ENCODE measurements at places on chromosomes 2 and 18.

GRCh38 chr2:31148514-31148913, 10.3 kb upstream of the GALNT14 start:
- DNase-seq, result no peak

DNA sequence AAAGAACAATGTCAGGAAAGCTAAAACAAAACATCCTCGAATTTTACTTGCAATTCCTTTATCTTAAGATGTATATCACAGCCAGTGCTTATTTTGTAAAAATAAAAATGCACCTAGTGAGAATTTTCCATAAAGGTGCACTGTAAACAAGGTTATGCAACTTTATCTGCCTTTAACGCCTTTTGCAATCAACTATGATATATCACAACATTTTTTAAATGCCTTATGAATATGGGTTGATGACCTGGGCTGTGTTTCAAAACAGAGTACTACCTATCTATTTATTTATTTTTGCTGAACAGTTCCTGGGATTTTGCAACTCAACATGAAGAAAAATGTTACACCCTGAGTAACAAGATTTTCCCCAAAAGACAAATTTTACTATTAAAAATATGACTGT, 869.8 kb downstream of the CPS1 start:
- DNase-seq, result no peak

DNA sequence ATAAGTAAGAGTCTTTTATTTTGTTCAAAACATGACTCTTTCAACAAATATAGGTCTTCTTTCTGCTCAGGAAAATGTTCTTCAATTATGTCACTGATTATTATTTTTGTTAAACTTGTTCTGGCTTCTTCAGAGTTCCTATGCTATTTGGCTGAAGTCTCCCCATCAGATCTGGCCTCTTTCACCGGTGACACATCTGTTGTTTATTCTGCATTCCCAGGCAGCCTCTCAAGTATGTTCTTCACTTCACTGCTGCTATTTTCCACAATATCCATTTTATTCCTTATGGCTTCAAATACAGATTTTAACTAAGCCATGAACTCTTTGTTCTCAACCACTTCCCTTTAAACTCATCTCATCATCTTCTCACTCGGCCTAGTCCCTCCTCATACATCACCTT, 45.7 kb downstream of the HDAC4 start:
- peak; percentile 41 for DNase-seq

- no peak for DNase-seq
These were observed 63.0 kb upstream of the MSH2 start for GRCh38 chr2:47339745-47340541.

DNA sequence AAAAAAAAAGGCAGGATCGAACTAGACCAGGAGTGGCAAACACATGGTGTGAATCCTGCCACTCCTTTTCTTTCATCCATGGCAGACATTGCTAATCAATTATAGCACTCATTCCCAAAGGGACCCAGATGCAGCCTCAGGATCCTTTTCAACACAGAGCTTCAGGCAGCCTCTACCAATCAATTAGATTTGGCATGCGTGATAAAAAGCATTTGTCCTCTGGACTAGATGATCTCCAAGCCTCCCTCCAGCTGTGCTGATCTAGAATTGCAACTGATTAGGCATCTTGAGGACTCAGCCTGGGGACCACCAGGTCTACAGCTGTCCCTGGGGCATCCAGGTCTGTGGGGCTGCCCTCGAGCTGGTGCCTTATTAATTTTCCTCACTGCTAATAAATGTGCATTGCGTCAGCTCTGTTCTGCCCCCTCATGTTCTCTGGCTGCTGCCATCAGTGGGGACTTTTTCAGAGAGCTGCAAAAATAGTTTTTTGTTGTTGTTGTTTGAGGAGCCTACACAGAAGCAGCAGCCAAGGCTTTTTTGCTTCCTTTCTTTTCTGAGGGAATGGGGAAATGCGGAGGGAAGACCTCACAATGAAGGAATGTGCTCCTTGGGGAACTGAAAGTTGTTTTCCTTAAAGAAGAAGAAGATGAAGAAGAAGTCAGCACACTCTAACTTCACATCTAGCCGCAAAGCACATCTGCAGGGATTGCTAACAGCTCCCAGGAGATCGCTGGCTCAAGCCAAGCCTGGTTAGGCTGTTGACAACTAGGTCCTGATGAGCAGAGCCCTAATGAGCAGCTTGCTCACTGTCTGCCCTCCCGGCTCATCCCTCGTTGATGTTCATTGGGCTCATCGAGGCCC, 8.8 kb upstream of the ATOH8 start:
- peak; percentile 79 for DNase-seq

DNA sequence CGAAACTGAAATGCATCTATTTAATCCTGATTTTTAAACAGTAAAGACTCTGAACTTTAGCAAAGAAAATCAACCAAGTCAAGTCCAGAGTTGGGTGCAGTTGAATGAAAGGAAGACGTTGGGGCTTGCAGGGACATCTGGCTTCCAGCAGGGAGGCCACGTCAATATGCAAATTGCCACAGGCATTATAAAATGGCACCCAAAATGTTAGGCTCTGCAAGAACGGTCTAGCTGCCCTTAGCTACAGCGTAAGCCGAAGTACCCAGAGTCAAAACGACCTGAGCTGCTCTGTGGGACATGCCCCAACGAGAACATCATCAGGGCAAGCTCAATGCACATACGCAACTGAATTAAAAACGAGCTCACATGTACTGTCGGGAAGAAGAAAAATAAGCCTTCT, 30.7 kb downstream of the DOCK10 start:
- no peak for DNase-seq

DNA sequence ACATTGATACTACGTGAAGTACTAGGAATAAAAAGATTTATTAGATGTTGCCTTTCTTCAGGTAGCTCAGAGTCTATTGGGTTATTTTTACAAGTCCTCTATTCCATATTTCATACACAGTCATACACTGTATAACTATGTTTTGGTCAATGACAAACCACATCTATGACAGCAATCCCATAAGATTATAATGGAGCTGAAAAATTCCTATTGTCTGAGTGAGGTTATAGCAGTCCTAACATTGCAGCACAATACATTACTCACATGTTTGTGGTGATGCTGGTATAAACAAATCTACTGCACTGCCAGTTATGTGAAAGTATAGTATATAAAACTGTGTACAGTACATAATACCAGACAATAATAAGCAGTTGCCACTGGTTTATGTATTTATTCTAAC, 595.1 kb downstream of the MBD2 start:
- DNase-seq, result no peak

DNA sequence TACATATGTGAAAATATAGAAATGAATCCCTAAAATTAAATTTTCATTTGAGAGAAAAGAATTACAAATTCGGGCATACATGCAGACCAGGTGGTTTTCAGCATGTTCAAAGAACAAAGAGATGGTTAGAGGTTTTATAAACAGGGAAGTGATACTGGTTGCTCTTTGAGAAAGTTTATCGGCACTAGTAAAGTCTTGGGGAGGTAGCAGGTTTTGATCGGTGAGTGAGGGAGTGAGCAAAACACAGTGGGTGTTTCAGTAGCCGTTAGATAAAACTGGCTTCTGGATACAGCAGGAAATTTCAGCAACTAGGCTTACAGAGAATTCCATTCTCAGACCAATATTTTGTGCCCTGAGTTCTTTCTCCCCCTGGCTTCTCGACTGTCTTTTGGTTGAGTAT, 51.1 kb downstream of the DSC3 start:
- DNase-seq, result no peak

GRCh38 chr2:12192762-12193161, 446.3 kb downstream of the LPIN1 start:
- DNase-seq, result no peak
